DMS79 treated with DMSO at 0.1 percent for 48 hours (cell line): ENCODE measurements at places on chromosomes 3 and 15.
A peak's percentile ranks its signal among the peaks of the same experiment; 100 is the strongest.

- no peak for DNase-seq
Observed at GRCh38 chr3:112365035-112365434, 32.1 kb downstream of the CD200 start.

DNA sequence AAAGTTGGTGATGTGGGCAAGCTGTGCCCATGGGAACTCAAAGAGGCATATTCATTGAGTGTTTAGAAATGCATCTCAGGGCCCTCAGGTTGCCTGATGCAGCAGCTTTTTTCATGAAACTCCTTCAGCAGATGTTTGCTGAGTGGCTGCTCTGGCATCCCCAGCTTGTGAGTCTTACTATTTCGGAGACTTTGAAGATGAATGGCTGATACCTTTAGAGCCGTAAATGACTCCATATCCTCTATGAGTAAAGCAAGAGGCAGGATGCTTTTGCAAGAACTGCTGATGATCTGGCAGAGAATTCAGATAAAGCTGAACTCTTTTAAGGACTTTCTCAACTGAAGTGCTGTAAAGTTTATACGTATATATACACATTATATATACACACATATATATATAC is 384.3 kb downstream of the CACNA2D3 start:
- no peak for DNase-seq

- no peak for DNase-seq
Observed at GRCh38 chr3:36803091-36803791, 38.9 kb upstream of the DCLK3 start.

- no peak for DNase-seq
Observed at GRCh38 chr3:57557085-57557537, 1.0 kb downstream of the PDE12 start.

DNA sequence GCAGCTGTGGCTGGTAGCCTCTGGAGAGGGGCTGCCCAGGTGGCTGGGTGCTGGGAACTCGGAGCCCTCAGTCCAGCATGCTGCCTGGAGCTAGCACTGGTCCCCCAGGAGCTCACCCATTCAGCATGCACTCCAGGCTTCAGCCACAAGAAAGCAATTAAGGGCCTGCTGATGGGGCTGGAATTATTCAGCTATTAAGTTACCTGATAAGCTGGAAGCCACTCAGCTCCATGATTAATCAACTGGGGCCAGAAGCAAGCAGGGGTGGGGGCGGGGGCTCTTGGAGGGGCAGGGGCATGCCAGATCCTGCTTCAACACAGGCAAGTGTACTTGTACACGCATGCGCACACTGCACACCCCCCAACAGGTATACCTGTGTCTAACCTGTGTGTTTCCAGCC is 22.1 kb upstream of the TMEM115 start:
- peak; percentile 63 for DNase-seq

- DNase-seq, result no peak
Observed at GRCh38 chr15:100623301-100623700, 20.9 kb downstream of the ASB7 start.

DNA sequence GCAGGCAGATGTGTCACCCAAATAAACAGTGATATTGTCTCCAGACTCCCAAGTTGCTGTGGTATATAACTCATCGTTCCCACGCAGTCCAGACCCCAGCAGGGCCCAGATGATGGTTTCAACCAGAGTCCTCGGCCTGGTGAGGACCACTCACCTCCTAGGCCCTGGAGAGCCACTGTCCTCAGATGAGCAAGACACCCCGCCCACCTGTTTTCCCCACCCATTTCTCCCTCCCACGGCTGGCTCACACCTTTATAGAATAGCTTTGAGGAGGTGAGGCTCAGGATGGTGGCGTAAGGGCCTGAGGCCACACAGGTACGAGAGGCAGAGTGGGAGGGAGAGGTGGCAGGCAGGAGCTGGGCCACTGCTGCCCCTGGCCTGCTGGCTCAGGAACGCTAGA is 7.5 kb downstream of the MESP1 start:
- DNase-seq, result no peak

DNA sequence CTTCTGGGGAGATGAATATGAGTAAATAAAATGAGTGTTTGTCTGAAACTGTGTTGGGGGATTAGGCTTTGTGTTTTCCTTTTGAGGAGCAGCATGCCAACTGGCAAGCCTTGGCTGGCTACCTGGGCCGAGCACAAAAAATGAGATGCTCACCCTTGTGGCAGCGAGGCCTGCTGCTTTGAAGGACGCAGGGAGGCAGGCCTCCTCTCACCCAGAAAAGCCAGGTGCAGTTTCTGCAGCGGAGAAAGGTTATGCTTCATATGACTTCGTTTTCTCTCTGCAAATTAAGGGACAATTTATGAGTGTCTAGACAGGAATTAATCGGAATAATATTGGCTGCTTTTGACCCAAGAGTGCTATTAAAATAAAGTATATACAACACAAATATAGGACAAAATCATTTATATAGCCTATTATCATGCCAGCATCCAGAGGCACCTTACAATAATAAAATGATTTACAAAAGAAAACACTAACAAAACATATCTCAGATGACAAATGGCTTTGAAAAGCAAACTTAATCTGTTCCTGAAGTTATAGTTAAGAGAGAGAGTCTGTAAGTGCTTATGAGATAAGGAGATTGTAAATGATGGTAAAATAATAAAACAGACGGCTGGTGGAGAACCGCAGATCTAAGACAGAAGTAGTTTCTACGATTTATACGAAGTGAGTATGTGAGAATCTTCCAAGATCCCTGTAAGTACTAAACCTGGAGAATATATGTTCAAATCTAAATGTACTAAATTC is 682.8 kb upstream of the NR2F2 start:
- DNase-seq, result no peak

DNA sequence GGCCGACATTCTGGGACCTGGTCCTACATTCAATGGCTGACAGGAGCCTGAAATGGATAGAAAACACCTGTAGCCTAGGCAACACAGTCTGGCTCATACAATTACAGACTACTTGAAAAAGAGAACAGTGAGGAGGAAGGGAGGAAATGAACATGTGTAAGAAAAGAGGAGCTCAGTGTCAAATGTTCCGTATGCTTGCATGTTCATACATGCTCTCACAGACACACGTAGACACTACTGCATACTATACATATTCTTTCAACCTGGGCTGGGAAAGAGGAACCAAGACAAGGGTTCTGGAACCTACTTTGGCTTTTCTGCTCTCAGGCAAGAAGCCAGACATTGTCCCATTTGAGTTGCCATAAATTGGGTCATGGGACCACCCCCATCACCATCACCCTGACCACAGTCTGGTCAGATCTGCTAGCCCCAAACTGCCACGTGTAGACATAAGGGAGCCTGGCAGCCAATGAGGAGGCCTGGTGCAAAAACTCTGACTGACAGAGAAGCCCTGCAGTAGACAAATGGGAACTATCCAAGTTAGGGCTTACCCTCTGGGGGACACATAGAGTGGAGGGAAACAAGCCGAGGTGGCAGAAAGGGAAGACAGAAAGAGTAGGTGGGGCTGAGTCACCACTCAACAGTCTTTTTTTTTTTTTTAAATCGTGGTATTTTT is 310.0 kb downstream of the SHQ1 start:
- peak; percentile 9 for DNase-seq

GRCh38 chr3:124609402-124609801 is 120.8 kb upstream of the UMPS start:
- DNase-seq, result no peak

- no peak for DNase-seq
Observed at GRCh38 chr3:131110087-131110486, 83.4 kb downstream of the NEK11 start.

- no peak for DNase-seq
Observed at GRCh38 chr3:115254492-115255196, 107.6 kb upstream of the ZBTB20 start.

- no peak for DNase-seq
Observed at GRCh38 chr15:70704731-70705130, 58.6 kb downstream of the UACA start.

DNA sequence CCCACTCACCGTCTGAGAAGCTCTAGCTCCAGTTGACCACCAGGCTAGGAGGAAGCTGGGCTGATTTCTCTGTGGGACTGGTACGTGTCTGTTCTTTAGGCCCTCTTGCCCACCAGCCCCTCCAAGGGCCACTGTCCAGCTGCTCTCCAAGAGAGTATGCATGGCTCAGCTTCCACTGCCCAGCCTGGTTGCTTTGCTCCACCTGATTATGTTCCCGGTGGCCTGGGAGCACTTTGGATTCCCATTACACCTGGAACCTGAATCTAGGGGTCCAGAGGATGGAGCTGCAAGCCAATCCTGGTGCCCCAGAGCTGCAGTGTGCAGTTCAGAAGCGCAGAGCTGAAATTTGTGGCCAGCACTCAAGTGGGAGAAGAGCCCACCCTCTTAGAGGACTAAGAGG is 402.1 kb upstream of the CNTN6 start:
- DNase-seq, result no peak

GRCh38 chr3:173410849-173411248 is 13.3 kb downstream of the NLGN1 start:
- peak; percentile 79 for DNase-seq

GRCh38 chr3:105195260-105195659 is 171.4 kb upstream of the ALCAM start:
- DNase-seq, result no peak

GRCh38 chr3:193313061-193313958 is 65.2 kb downstream of the ATP13A5 start:
- no peak for DNase-seq

- DNase-seq, result no peak
Observed at GRCh38 chr3:42755681-42756578, 17.1 kb downstream of the CCDC13 start.

GRCh38 chr15:32936283-32936918 is 218.6 kb downstream of the GREM1 start:
- DNase-seq, result no peak

DNA sequence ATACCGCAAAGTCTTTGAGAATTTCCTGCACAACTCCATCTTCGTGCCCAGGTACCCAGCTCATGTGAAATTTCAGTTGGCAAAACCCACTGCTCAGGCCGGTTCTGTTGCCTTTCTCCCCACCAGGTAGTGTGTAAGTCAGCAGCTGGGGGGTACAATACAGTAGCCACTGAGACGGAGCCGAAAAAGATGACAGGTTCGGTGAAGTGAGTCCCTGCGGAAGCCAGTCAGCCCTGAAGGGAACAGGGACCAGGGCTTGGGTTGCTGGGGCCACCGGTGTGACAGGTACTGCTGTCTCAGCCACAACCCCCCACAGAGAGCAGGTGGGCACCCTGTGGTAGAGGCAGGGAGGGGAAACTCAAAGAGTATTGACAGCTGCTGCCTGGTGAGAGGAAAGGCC is 90.8 kb downstream of the PGPEP1L start:
- DNase-seq, result no peak

- peak; percentile 89 for DNase-seq
Observed at GRCh38 chr3:140763532-140763931, 85.7 kb downstream of the TRIM42 start.

DNA sequence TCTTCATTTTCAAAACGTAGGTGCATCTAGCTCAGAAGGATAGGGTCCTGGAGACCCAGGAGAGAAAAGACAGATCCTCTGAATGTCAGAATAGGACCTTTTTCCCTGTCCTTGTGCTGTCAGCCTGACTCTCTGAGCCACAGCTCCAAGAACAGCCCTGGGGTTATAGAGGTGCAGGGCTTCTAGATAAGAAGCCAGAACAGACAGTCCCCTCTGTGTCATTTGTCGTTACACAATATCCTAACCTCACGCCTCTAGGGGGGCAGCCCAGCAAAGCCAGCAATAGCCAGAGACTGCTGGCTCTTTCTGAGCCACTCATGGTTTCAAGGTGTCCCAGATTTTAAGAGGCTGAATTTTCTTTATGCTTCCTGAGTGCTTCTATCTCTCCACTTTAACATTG is 153.2 kb upstream of the THBS1 start:
- DNase-seq, result no peak

- DNase-seq, result peak; percentile 32
Observed at GRCh38 chr3:186209810-186210752, 101.2 kb upstream of the ETV5 start.

- peak; percentile 49 for DNase-seq
Observed at GRCh38 chr3:132997404-132998185, 40.6 kb upstream of the TMEM108 start.

DNA sequence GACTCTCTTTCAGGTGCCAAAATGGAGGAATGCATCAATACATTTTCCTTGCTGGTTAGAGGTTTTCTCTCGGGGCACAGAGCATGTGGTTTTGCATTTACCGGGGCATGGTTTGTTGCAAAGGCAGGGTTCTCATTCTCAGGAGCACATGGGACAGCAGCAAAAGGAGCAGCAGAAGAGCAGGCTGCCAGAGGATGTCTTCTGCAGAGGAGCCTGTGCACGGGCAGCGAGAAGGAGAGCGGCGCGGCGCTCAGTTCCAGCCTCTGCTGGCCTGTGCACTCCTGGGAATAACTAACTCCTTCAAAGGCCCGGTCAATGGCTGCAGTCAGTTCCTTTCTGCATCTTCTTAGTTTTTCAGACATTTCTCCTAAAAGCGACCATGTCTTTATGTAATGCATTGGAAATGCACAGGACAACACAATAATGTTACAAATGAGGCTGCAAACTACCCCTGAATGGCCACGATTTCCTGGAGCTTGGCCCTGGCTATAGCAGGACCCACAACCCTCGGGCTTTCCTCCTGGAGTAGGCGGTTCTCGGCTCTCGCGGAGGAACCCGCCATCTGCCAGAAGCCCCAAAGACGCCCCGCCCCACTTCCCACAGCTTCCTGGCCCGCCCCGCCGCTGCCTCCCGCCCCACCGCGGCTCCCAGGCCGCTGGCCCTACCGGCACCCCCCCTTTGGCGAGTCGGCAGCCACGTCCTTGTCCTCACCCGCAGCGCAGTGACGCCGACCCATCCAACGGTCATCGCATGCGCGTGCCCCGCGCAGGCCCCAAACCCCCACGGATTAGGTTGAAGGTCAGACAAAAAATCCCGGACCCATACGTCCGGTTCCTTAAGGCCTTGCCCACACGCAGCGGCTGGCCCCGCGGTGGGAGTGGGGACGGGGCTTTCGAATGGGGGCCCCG is at the start of gene C3orf62:
Gene C3orf62 (minus strand): TSS at position 758 of the 908 bp plus-strand sequence. CDS start 360 bp downstream, at position 398.
- no peak for DNase-seq

- DNase-seq, result no peak
Observed at GRCh38 chr3:148816981-148817525, 10.6 kb upstream of the CPB1 start.

DNA sequence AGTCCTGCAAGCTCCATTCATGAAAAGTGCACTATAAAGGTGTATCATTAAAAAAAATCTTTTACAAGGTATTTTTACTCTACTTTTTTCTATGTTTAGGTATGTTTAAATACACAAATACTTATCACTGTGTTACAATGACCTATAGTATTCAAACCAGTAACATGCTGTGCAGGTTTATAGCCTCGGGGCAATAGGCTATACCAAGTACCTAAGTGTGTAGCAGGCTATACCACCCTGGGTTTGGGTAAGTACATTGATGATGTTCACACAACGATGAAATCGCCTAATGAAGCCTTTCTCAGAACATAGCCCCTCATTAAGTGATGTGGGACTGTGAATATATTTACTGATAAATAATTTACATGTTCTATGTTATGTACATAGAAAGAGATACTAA is 104.6 kb downstream of the ATP1B3 start:
- no peak for DNase-seq

- no peak for DNase-seq
Observed at GRCh38 chr15:66186049-66186825, 67.3 kb downstream of the MEGF11 start.

GRCh38 chr15:25710184-25710583 is 152.9 kb downstream of the ATP10A start:
- DNase-seq, result no peak

- no peak for DNase-seq
Observed at GRCh38 chr3:3429841-3430240, 250.3 kb upstream of the CRBN start.

GRCh38 chr15:77415450-77416147 is 4.3 kb downstream of the PEAK1 start:
- no peak for DNase-seq

GRCh38 chr3:107430996-107431245 is 53.7 kb downstream of the CCDC54 start:
- no peak for DNase-seq
